Endothelial cell (in vitro differentiated cells): ENCODE measurements at places on chromosomes 12 and 14.

- no peak for DNase-seq
Observed at GRCh38 chr12:111274777-111275176, 94.1 kb downstream of the PHETA1 start.

DNA sequence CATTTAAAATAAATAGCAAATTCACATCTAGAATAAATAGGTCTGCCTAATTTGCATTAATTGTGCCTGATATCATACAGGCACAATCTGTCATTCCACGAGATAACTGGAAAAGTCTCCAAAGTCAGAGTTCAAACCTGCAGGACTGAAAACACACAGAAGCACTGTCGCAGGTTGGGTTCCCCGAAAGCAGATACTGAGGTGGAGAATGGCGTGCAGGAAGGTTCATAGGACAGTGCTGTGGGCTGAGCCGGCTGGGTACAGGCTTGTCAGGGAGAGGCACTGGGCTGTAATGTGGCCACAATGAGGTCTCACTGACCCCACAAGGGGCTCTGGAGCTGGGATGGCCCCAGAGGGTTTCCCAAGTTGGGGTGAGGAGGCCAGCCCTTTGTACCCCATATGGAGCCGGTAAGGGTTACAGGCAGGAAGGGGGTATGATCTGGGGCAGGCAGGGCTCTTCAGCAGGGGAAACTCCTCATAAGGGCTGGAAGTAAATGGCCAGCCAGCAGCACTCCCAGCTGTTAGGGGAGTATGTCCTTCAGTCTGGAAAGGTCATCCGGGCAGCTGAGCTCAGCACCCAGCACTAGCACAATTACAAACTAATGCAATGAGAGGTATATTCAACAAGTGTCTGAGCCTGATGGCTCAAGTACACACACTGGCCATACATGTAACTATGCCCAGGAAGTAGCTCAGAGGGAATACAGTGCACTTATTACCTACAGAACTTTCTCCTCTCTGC lies 68.5 kb downstream of the NT5DC3 start:
- no peak for DNase-seq

DNA sequence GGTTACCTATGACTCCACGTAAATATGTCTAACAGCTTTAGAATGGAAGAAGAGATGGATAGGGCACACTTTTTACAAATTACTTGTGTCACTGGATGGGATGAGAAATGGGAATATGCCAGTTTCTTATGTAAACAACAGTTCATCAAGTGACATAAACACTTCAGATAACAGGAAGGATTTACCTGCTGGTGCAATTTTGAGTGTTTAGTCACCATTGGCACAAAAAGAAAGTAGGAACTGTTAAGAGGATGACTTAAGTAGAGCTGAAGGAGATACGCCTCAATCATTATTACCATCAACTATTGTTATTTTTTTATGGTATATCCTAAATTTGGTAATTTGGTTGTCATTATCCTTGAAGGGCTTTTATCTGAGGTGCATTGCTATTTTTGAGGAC lies 83.2 kb downstream of the RMST start:
- DNase-seq: no peak

DNA sequence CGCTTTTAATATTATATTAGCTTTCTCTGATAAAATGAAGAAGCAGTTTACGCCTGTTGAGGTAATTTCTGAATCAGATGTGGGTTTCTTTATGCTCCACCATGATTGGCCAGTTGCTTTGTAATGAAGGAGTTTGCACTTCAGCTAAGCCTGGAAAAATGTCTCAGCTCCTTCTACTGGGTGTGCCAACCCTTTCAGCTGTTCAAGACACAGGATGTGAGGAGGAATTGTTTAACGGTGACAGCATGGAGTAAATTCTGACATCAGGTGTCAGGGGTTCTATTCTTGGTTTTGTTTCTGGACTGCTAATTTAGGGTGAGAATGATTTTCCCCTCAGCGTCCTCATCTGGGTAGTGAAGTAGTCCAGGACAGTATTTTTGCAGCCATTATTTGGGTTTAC lies 43.5 kb downstream of the FLRT2 start:
- no peak for DNase-seq

DNA sequence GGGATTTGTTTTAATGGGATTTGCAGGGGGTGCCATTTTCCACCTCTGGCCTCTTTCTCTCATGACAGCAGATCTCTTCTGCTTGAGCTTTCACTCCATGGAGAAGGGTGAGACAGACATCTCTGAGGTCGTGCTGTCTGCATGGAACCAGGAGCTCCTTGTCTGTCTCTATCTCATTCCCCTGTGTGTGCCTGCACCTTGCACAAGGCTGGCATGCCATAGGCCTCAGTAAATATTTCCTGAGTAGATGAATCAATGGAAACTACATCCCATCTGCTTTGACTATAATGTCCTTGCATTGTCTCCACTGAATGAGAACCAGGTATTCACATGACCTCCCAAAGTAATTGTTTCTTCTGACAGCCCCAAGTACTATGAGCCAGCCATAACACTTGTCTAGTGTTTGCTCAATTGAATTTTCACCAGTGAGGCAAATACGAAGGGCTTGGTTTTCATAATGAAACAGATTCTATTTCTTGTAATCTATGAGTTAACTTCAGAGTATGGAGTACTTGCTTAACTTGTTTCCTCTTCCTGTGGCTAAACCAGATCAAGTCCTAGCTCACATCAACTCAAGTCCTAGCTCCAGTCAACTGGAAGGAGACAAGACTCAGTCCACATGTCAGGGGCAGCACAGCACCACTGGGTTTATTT lies 32.3 kb downstream of the KCNK13 start:
- DNase-seq: no peak

DNA sequence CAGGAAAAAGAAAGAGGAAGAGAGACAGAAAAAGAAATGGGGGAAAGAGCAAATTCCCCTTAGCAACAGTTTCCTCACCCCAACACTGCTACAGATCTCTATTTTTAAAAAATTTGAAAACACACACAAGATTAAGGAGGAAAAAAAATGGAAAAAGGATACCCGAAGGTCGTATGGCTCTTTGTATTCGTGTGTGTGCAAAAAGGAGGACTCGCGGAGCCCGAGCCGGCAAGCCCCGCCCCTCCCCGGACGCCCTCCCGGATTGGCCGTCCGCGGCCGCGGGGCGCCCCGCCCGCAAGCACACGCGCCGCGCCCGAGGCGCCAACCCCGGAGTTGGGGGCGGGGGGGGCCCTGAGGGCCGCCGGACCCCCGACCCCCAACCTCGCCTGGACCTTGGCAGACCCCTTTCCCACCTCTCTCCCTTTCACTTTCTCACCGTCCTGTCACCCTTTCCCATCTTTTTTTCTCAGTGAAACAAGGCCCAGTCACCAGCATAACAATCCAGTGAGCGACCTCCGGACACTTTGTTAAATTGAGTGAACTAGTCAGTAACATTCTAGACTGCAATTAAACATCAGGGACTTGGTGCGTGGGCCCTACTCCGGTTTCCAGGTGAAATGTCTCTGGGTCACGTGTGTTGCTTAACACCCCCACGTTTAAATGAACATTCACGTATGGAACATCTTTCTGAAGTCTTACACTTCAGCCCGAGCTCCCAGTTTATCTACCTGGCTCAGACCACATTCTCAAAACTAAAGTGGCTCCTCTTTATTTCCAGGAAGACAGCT lies at the start of gene C14orf93:
TSS of gene C14orf93 (minus strand) at position 205 of the 788 bp plus-strand sequence. CDS start 11,120 bp downstream, outside the sequence.
- peak; percentile 70 for DNase-seq

- DNase-seq: no peak
Observed at GRCh38 chr12:2298556-2299200, 245.9 kb downstream of the CACNA1C start.

DNA sequence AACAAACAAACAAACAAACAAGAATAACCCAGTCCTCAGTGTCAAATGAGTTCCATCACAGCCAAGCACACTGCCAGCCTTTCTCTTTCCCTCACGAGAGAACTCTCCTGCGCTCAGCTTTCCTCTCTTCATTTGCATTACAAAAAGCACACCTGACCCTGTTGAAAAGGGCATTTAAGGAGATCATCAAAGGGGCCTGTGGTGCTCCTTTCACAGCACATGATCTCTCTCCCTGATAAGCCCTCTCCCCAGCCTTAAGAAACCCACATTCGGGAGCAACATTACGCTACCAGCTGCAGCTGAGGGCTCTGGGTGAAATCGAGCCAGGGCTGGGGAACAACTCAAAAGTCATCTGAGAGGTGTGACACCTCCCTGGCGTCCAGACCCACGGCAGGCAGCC lies 165.6 kb upstream of the TMCC3 start:
- no peak for DNase-seq

DNA sequence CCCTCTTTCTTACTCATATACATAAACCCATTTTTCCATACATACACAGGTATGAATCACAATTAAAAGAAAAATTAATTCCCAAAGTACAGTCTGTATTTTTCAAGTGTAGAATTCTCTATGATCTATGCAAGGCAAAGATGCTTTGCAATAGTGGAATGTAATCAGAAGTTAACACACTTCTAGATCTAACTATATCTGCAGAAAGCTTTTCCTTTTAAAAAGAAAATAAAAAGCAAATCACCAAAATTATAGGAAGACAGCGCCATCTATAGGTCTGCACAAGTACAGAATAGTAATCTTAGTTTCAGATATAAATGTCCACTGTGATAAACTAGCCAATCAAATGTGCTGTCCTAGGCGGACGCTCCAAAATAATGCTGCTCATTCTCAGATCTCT lies 22.0 kb downstream of the SLC25A21 start:
- no peak for DNase-seq

- no peak for DNase-seq
Observed at GRCh38 chr14:51609955-51610283, 41.8 kb upstream of the FRMD6 start.

- DNase-seq: no peak
Observed at GRCh38 chr12:82835217-82835616, 148.5 kb downstream of the TMTC2 start.

GRCh38 chr12:122865268-122866231 lies 30.3 kb downstream of the HIP1R start:
- DNase-seq: peak; percentile 62

DNA sequence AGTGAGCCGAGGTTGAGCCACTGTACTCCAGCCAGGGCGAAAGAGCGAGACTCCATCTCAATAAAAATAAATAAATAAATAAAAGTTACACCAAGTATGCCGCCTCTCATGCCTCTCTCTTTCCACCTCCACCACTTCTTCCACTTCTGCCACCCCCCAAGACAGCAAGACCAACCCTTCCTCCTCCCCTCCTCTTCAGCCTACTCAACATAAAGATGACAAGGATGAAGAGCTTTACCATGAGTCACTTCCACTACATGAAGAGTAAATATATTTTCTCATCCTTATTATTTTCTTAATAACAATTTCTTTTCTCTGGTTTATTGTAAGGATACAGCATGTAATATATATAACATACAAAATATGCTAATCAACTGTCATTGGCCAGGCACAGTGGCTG lies 3.6 kb upstream of the TMED2 start:
- DNase-seq: no peak

- no peak for DNase-seq
Observed at GRCh38 chr12:117484901-117485300, 123.5 kb upstream of the NOS1 start.

DNA sequence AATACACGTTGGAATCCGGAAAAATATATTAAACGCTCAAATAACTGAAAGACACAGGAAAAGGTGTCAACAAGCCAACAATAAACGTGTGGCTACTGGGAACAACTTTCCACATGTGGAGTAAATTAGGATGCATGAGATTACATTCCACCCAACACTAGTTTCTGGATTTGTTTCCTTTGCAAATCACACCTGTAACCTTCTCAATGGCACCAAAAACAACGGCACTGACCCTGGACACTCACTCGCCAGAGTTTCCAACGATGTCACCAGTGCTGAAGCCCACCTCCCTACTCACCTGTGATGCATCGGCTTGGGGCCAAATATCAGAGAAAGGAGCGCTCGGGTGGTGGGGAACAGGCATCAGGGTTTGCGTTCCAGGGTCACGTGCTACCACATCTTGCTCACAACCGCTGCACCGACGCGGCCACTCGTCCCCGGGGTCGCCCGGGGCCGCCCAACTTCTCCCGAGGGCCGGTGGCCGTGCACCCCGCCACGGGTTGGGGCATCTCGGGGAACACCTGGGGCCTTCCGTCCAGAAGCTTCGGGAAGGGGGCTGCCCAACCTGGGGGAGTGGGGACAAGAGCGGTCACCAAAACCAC lies 629 bp downstream of the PRDM4 start:
- peak; percentile 28 for DNase-seq

- DNase-seq: no peak
Observed at GRCh38 chr12:92639017-92639416, 63.8 kb upstream of the PLEKHG7 start.

GRCh38 chr12:68290126-68290525 lies 36.7 kb upstream of the IL22 start:
- DNase-seq: no peak

DNA sequence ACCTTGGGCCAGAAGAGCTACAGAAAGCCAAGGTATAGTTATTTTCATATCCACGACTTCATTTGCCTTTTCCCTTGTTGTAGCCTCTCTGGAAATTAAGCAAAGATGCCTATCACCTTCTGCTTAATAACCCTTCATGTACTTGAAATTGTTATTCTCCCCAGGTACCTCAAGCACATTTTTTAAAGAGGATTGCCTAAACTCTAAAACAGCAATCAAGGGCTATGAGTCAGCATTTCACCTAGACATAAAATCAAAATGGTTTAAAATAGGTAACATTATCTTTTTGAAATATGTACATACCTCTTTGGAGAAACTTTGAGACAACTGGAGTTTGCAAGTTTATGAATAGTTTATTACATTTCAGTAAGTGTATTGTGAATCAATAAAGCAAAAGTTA lies 11.6 kb downstream of the DTD2 start:
- no peak for DNase-seq

GRCh38 chr14:67411820-67412421 lies at the start of gene PLEK2:
Gene PLEK2 (minus strand): TSS chr14:67412165. CDS start chr14:67412059, 106 bp downstream.
- DNase-seq: no peak
